Amygdala (tissue), 56 donors: ENCODE measurements at places on chromosomes 4 and X.

- DNase-seq: no peak
Measured at GRCh38 chr4:184890499-184890898, 64.7 kb upstream of the ACSL1 start.

- no peak for DNase-seq
Measured at GRCh38 chr4:76307660-76308014, 1.1 kb downstream of the STBD1 start.

- DNase-seq: no peak
Measured at GRCh38 chr4:7790023-7790422, 149.6 kb downstream of the AFAP1 start.

GRCh38 chr4:8277356-8278008, 7.9 kb downstream of the HTRA3 start:
- DNase-seq: no peak

DNA sequence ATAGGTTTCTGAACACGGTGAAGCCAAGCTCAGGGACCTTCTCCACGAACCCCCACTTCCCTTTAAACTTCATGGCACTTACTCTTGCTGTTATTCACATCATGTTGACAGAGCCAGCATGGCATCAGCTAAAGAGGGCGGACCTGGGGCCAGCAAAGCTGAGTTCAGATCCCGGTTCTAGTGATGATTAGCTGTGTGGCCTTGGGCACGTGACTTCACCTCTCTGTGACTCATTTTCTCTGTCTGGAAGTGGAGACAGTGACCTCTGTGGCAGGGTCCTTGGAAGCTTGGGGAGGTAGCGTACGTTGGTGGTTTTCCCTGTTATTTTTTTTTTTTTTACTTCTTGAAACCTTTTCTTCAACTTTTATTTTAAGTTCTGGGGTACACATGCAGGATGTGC, 13.4 kb downstream of the EVC start:
- DNase-seq: no peak

- no peak for DNase-seq
Measured at GRCh38 chr4:186644311-186644638, 79.4 kb downstream of the FAT1 start.
